ENCODE measurements at places on chromosomes 11 and 22.

DNA sequence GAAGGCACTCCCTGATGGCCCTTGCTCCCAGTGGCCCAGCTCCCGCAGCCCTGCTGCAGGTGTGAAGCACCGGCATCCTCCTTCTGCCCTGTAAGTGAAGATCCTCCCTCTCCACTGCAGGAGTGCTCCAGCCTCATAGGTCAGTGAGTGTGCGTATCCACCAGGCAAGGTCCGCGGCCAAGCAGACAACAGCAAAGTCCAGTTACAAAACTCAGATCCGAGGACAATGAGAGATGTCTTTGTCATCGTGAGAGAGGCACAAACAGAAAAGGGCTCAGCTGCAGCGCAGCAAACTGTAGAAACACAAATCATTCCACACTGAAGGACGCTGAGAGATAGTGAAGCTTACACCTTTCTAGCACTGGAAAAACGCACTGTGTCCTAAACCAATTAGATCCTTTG lies 46.1 kb downstream of the MYH9 start:
- DNase-seq, result no peak

DNA sequence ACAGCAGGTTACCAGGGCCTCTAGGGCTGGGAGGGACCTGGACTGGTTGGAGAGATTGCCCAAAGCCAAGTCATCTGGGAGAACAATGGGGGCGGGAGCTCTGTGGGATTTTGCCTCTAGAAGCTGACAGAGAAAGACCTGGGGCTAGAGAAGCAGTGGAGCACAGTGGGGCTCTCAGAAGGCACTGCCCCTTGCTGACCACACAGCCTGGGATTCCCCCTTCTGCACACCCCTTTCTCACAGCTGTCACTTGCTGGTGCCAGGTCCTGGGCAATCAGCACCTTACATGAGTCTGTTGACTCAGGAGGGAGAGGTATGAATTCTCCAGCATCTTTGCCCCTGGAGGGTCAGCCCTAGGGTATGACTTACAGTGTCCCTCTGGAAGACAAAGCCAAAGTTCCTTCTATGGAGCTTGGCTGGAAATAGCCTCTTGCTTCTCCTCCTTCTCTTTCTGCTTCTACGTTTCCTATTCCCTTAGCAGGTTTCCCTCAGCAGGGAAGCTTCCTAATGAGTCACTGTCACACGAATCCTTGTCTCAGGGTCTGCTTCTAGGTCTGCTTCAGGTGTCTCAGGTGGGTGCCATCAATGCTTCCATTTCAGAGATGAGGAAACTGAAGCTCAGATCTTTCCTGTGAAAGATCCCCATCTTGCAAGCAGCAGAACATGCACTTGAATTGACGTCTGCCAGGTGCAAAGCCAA lies 27.0 kb downstream of the GDPD5 start:
- no peak for DNase-seq

DNA sequence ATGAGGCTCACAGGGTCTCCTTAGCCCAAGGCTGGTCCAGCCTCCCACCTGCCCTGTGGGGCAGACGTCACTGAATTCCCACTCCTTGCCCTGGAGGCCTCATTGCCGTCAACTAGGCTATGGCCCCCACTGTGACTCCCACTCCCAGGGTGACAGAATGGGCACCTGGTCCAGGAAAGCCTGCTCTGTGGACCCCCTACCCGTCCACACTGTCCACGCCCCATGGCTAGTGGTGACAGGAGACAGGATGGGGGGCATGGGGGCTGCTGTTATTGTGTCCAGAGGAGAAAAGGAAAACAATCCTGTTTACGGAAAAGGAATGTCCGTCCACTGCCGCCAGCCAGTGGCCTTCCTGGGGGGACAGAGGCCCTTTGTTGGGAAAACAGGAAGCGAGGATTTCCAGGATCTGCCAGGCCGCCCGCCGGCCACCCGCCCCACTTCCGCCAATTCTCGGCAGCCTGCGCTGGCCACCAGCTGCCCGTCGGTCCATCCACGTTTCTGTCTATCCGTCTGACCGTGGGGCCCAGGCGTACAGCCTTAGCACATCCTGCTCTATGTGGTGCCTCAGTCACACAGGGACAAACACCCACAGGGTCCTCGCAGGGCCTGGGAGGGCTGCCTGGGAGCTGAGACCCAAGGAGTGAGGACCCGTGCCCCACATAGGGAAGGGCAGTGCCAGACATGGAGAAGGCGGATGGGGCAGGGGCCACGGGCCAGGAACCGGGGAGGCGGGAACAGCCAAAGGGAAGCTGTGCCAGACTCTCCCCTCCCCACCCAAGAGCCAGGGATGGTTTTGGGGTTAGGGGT lies 19.5 kb downstream of the CRELD2 start:
- peak; percentile 26 for DNase-seq

DNA sequence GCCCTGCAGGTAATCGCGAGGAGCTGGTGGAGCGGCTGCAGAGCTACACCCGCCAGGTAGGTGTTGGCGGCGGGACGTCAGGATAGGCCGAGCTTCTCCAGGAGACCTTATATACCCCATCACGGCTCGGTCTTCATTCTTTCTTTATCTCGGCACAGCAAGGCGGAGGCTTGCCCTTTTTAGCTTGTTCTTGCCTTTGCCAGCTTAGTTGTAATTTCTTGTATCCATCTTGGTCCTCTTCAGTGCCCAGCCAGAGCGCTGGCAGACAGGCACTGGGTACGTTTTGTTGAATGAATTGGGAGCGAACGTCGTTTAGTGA lies 459 bp downstream of the SF3B2 start:
- no peak for DNase-seq

DNA sequence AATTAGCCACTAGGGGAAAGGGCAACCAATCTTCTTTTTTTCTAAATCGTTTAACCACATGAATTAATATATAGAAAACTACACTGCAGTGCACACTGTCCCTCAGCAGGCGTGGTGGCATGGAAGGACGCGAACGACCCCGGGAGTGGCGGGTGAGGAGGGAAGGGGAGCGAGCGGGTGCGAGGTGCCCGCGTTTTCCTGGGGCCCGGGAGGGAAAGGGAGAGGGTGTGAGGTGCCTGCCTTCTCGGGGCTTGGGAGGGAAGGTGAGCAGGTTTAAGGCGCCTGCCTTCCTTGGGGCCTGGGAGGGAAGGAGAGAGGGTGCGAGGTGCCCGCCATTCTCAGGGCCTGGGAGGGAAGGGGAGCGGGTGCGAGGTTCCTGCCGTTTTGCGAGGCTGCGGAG lies 765 bp downstream of the GAB4 start:
- no peak for DNase-seq

GRCh38 chr11:9669954-9670353 lies 6.1 kb downstream of the SWAP70 start:
- DNase-seq, result no peak

GRCh38 chr11:41866525-41866924 lies 407.1 kb upstream of the LRRC4C start:
- no peak for DNase-seq

GRCh38 chr11:65425105-65425970 lies 2.7 kb downstream of the NEAT1 start:
- DNase-seq, result peak; percentile 48

DNA sequence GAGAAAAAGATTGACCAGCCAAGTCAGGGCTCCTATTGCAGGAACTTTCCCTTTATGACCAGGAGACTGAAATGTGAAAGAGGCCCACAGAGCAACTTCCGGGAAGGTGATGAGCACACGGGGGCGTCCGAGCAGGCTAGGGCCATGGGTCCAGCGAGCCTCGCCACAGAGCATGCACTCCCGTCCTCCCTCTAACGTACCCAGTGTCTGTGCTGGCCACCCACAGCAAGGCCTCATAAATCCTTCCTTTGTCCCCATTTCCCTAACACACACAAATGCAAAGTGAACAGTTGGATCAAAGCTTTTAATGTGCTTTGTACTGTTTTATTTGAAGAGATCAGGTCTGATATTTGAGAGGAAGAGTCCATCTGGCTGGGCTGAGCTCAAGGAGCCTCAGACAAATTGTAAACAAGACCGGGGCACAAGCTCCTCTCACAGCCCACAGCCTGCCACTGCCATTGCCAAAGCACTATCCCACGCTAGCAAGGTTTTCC lies 44.3 kb downstream of the BLID start:
- no peak for DNase-seq

DNA sequence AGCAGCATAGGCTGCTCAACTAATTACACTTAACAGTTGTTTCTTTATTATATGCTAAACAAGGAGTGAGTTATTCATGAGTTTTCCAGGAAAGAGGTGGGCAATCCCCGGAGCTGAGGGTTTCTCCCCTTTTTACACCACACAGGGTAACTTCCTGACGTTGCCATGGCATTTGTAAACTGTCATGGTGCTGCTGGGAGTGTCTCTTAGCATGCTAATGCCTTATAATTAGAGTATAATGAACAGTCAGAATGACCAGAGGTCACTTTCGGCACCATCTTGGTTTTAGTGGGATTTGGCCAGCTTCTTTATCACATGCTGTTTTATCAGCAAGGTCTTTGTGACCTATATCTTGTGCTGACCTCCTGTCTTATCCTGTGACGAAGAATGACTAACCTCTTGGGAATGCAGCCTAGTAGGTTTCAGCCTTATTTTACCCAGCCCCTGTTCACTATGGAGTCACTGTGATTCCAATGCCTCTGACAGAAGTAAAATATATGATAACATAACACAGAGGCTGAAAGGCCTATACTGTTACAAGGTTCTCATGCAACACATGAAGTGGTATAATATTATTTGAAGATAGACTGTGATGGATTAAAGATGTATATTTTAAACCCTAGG lies 41.3 kb upstream of the RDX start:
- no peak for DNase-seq

DNA sequence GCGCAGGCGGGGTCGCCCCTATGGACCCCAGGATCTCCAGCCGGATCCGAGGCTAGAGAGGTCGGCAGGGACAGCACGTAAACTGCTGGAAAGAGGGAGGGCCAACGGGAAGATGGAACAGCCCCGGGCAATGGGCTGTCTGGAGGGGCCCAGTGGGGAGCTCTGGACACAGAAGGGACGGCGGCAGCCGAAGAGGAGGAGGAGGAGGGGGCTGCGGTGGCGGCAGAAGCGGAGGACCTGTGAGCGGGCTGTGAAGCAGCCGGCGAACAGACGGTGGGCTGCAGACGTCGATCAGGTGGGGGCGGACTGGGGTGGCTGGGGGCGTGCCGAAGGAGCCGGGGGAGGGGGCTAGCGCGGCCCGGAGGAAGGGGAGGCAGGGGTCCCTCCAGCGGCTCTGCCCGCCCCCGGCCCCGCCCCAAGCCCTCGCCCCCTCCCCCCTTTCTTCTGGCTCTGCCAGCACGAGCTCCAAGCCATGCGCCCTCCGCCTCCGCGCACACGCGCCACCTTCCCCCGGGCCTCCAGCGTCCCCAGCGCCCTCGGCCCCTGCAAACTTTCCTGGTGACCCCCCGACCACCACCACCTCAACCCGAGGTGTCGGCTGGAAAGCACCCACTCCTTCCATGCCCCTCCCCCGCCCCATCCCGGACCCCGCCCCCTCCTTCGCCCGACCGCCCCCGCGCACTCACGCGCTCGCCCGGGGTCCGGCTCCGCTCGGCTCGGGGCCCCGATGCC lies 432 bp downstream of the TNKS1BP1 start:
- DNase-seq, result peak; percentile 64

GRCh38 chr11:67287355-67288197 lies 1.5 kb upstream of the ANKRD13D start:
- DNase-seq, result no peak

- no peak for DNase-seq
These were observed 113.3 kb downstream of the TRIM29 start for GRCh38 chr11:120024586-120024985.

- no peak for DNase-seq
These were observed 3.1 kb downstream of the CPT1A start for GRCh38 chr11:68838572-68838964.

DNA sequence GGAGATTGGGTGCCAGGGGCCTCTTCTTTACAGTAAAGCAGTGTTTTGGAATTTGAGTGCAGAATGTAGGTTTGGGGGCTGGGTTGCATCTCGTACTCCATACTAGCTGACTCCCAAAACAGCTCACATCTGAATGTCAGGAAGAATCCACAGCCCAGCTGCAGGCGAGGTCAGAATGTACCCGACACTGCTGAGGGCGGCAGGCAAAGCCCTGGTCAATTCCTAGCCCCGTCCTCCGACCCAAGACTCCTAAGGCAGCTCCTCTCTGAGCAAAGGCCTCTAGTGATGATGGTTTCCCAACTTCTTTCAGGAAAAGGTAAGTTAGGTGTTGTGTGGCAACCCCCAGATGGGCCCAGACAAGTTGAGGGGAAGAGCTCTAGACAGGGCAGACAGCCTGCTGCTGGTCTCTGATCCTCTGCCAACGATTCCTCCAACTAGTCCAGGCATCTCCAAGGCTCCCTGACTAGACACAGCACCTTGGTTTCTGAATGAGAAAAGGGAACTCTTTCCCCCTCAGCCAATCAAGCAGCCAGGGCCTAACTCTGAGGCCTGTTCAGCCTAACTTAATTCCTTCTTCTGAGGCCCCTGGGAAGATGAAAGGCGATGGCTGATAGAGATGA lies 8.6 kb downstream of the LARGE2 start:
- no peak for DNase-seq

DNA sequence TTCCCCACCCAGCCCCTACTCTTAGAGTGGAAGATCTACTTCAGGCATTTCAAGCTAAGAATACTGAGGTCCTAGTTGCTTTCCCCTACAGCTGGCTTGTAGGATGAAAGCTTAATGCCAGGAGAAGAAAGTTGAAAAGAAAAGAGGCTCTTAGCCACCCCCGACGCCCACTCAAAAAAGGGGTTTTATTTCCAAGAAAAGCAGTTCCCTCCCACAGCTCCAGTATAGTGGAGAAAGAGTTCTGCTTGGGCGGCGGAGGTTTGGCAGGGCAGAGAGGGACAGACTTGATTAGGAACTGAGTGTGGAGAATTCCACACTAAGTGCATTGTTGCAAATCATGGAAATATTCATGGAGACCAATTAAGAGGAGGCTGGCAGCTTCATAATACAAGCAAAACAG lies 470.9 kb downstream of the ETS1 start:
- no peak for DNase-seq

DNA sequence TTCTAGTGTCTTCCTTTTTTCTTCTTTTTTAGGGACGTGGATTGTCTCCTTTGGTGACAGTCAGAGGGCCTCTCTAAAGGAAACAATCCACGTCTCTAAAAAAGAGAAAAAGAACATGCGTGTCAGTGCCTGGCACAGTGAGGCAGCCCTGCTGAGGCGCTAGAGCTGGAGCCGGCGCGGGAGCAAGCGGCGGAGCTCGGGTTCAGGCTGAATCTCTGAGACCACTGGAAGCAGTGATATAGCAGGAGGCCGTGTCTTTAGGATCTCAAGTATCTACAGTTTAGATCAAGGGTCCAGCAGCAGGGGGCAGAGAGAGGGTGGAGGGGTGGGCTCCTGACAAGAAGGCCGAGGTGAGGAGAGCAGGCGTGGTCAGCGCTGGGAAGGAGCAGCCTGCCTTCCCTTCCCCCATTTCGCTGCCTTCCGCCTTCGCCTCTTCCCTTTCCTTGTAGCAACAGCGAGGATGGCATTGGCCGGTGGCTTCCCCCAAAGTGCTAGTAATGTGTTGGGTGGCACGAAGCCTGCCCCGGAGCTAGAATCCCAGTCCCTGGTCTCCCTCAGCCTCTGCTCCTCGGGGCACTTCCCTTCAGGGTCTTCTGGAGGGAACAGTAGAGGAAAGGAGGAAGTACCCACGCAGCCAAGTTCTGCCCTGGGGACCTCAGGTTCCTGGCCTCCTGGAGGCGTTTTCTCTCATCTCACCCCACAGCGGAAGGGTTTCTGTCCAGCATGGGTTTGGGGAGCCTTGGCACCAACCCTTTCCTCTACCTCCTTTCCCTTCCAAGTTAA lies 28.2 kb upstream of the RAB1B start:
- DNase-seq, result no peak
